Stimulated activated CD8-positive, alpha-beta memory T cell treated with anti-CD3 and anti-CD28 coated beads, Interleukin-2, amount 100 ng/mL, for 48 hours (primary cell): ENCODE measurements at places on chromosomes 1 and 21.

- DNase-seq: no peak
Measured at GRCh38 chr1:179575497-179576314, at the start of gene NPHS2. Gene NPHS2 (minus strand): TSS chr1:179575948. CDS start chr1:179575864, 84 bp downstream.

DNA sequence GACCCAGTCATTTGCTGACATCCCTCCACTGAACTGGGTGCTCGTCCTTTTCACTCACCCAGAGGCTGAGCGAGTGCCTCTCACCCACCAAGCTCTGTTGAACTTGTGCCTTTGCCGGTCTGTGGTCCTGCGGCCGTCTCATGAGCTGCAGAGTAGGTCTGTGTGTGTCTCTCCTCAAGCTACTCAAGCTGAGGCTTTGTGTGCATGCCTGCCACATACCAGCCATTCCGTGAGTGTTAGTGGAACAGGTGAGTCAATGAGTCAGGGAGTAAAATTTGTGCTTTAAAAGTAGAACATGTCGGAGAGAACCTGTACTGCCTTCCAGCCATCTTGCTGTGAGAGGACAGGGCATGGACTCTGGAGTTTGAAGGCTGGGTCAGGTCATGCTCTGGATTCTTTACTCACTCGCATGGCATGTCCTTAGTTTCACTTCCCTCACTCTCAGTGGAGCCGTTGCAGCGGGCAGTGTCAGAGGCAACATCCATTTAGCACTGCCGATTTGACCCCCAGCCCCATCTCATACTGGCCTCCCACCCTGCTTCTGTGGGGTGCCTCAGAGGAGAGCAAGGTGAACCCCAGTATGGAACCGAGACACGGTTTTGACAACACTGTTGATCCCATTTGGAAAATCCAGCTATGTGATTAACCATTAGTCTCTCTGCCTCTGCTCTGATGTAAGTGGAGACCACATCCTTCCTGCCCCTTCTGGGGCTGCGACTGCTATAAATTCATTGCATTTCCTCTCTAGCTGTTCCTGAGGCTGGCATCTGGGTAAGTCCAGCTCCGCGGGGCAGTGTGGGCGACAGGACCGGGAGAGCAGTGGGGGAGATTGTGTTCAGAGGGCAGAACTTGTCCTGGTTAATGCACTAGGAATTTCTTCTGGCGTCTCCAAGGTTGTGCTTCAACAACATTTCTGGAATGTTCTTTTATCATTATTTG is at the start of gene NLRP3:
Gene NLRP3 (plus strand): TSS at position 751 of the 939 bp plus-strand sequence. CDS start 2,628 bp downstream, outside the sequence.
- DNase-seq: no peak

- no peak for DNase-seq
Measured at GRCh38 chr1:100188617-100189016, 10.6 kb upstream of the LRRC39 start.

DNA sequence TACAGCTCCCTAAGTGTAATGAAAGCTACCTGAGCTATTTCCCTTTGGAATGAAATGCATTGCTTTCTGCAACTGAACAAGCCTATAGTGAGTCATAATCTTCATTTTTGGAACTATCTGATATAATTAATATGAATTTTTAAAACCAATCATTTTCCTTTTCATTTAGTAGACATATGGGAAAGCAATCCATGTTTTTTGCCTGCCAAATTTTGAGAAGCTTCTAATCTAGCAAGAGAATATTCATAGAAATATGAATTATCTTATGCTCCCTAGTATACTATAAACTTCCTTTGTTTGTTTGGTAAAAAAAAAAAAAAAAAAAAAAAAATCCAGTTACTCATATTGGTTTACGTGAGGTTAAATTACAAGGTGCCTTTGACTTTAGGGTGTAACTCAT is 68.3 kb downstream of the PLPPR4 start:
- DNase-seq: no peak

DNA sequence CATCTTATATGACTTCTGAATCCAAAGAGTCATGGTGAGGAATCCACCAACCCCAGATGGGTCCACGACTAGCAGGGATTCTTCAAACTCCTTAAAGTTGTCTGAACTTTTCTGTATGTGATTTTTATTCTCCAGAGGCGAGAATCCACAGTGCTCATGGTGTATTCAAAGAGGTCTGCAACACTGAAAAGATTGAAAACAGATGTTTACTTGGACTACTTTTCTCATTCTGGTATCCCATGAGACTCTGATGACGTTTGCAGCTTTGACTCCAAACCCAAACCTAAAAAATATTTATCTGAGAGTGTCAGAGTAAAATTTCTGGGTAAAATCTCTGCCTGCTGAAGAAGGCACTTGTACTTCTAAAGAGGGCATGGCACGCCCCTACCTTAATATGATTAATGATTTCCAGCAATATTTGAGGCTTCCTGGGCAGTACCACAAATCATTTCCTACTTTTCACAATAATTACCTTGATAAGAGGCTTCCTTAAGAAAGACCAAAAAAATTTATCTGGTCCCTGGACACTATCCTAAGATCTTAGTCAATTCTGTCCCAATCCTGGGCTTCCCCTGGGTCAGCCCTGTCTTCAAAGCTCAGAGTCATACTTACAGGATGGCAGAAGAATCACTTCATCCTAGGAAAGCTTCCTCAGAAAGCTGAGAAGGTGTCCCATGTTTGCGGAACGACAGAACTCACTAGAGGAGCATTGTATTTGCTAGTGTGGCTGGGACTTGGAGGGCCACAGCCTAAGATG is 76.5 kb upstream of the MAP10 start:
- no peak for DNase-seq

GRCh38 chr1:176773038-176773437 is 310.1 kb downstream of the PAPPA2 start:
- no peak for DNase-seq

DNA sequence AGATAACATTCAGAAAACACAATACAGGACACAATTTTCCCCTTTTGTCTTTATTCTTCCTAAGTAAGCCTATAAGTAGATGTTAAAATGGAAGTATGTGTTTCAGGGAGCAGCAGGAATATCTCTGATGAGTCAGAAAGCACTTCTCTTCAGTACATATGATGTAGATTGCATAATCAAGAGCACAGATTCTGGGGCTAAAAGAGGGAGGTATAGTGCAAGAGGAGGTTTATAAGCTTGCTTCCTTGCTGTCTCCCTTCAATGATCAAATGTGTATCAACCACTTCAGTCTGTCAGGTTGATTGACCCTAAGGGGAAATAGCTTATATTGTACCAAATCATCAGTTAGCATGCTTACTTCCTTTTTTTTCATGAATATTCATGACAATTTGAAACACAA is 822.8 kb downstream of the BRINP3 start:
- DNase-seq: no peak

DNA sequence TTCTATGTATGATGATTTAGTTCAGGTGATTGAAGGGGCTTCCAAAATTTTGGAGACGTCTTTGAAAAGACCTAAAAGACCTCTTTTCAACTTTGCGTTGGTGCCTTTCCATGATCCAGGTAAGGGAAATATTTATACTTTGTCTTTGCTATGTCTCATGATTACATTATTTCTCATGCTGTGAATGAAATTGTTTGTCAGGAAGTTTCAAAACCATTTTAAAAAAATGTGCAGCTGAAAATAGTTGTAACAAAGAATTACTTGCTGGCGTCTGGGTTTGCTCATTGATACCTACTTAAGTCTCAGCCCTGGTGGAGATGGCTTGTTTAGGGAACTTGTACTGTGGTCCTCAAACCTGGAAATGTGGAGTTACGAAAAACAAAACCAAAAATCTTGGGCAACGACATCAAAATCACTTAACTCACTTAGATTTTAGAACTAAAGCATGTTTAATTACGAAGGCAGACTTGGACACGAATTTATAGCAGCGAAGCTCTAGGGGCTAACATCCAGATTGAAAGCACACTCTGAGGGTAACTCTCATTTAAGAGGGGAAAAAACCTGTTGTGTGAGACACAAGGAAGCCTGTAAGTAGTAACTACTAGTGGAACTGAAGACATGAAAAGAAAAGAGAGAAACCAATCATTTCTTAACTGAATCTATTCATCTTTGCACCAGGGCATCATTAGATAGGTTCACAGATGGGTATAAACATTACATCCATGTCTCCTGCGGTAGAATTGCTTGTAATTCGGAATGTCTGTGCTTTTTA is 924 bp downstream of the HMCN1 start:
- DNase-seq: no peak

DNA sequence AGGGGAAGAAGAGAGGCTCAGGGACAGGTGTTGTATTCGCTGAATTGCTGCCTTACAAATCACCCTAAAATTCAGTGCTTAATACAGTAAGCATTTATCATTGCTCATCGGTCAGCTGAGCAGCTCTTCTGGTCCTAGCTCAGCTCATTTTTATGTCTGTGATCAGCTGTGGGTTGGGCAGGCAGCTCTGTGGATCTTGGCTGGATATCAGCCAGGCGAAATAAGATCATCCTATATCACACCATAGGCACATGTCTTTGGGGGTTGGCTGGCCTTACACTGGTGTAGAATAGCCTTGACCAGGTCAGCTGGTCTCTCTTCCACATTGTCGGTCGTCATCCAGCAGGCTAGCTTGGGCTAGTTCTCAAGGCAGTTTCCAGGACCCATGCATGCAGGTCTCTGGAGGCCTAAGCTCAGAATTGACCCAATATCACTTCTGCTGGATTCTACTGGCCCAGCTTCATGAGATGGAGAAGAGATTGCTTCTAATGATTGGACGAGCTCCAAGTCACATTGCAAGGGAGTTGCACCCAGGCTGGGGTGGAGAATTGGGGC is 448.6 kb downstream of the KIF26B start:
- no peak for DNase-seq

GRCh38 chr1:241838897-241839296 is 9.1 kb upstream of the EXO1 start:
- DNase-seq: no peak

GRCh38 chr1:62037274-62037673 is 157.4 kb upstream of the L1TD1 start:
- DNase-seq: no peak

DNA sequence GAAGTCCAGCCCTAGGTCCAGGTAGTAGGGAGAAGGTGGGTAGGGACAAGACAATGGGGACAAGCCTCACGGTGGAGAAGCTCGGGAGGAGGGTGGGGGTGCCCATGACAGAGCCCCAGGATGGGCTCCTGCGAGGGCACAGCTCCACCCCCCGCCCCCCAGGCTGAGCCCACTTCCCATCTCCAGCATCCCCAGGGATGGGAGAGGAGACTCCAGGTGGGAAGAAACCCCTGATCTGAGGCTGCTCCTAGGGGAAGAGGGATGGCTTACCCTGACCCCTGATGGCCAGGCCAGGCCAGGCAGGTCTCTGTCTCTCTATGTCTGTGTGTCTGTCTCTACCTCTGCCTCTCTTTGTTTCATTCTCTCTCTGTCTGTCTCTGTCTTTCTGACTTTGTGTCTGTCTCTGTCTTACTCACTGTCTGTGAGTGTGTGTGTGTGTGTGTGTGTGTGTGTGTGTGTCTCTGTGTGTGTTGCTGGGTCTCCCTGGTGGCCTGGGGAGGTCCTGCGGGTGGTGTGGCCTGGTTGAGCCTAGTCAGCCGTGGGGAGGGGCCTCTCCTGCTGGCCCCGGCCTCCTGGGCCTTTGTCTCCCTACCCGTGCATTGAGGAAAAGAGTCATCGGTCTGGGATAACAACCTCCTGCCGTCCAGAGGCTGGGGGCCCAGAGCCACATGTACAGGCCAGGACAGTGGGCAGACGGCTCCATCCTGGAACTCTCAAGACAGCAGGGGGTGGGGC is 45.7 kb downstream of the WNT9A start:
- no peak for DNase-seq

DNA sequence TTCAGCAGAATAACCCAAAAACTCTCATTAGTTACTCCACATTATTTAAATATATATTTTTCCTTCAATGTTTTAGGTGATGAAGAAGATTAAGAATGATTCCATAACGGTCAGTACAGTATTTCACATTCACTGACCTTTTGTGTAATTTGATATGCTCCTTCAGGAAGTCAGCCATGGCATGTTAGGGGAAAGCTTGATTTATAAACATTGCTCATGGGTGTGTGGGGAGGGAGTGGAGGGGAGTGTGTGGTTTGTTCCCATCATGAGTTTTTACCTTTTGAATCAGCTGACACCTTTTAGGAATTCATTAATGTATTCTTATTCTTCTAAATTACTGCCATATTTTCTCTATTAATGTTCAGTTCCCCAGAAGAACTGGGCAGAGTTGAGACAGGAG is 240.2 kb downstream of the ATG4C start:
- no peak for DNase-seq

- peak; percentile 33 for DNase-seq
Measured at GRCh38 chr1:155241069-155241679, 14.1 kb downstream of the ENTREP3 start.

DNA sequence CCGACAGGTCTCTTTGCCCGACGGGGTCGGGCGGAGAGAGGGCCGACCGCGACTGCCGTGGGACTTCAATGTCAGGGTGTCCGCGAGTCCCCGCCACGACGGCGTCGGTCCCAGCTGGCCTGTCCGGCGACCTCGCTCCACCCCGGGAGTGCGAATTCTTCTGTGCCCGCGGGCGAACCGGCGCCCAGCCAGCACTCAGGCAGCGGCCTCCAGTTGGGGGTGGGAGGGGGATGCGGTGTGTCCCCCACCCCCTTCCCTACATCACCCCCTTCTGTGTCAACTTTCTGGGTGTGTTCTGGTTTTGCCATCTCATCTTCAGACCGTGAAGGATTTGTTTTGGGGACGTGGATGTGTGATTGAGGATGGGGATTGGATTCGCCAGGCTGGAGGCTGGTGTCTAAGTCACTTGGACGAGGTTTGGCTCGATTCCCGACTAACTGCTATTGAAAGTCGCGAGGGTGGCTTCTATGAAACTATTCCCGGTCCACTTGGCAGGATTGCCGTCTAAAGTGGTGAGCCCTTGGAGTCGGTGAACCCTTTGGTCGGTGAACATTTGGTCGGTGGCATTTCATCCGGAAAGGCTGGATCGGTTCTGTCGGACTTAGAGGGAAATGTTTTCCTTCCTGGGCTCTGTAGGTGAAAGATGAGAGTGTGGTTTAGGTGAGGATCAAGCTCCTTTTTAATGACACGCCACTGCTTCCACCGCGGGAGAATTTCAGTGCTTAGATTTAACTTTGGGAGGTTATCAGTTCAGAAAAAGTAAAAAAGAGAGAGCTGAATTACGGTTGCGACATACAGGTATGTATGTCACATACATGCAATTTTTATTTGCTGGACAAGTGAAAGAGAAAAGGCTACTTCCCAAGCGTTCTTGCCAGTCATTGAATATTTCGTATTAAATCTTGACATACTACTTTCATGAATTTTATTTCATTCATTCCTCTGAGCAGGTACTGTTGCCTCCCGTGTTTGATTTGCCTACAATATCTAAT is 771 bp downstream of the ABCD3 start:
- DNase-seq: no peak

GRCh38 chr1:231639819-231640218 is 13.2 kb downstream of the DISC1 start:
- DNase-seq: no peak

- DNase-seq: no peak
Measured at GRCh38 chr1:59353453-59353852, 56.6 kb downstream of the FGGY start.

GRCh38 chr1:236850077-236850979 is 55.2 kb downstream of the MTR start:
- no peak for DNase-seq
